ENCODE measurements at places on chromosomes 12 and 14.

GRCh38 chr12:61765926-61766325 lies 494.3 kb upstream of the USP15 start:
- DNase-seq, result no peak

DNA sequence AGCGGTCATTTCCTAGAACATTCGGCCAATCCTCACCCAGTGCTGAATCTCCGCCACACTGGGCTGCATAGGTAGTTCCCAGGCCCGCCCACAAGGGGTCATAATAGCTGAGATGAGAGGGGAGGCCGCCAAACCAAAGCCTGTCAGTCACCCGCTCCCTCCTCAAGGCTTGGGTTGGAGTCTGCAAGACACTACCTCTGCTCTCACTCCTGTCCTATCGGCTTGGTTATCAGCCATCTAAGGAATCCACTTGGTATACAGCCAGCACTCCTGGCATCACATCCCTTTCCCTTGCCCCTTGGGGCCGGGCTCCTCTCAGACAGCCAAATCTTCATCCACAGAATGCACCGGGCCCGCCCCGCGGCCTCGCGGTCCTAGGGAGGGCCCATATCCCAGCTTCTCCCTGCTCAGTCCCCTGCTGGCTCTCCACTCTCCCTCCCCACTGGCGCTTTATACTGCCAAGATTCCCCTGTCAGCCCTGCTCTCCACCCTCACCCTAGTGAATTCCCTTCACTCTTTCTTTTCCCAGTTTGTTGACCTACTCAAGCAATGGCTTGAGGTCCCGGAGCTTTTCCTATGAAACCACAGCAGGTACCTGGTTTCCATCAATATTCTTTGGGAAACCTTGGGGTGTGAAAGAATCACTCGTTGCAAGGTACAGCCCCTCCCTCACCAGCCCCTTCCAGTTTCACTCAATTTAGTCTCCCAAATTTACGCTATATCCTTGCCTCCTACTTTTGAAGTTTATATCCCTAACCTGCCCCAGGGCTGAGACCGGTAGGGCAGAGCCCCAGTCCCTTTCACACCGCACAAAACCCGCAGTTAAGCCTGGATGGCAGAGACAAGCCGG lies 1.4 kb downstream of the IFFO1 start:
- peak; percentile 54 for DNase-seq

- DNase-seq, result no peak
Observed at GRCh38 chr14:95500772-95501401, 15.6 kb downstream of the SYNE3 start.

DNA sequence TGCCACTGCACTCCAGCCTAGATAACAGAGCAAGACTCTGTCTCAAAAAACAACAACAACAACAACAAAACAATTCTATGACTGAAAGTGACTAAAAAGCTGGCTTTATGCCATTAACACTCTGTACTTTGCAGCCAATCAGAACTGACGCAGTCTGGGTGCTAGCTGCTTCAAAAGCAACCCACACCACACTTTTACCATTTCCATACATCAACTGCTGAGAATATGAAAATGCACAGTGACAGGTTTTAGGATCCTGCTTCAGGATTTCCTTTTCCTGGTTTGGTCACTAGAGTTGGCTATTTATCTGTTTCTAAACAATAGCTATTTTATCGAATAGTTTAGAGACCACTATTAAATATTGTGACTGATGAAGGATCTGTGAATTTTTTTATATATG lies 23.1 kb upstream of the P2RX4 start:
- no peak for DNase-seq

DNA sequence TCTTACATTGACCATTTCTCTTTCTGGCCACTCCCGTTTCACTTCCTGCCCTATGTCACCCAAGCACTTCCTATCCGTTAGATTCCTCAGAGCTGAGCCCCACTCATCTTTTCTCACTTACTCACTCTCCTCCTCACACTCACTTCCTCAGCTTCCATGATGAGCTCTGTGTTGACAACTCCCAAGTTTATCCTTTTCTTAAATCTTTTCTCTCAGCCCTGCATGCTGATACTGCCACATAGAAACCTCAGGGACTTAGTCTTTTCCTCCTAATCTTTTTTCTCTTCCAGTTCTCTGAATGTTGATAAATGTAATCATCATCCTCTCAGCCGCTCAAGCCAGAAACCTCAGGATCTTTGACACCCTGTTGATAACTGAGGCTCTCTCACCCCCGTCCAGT lies 99.6 kb downstream of the ANO6 start:
- no peak for DNase-seq

DNA sequence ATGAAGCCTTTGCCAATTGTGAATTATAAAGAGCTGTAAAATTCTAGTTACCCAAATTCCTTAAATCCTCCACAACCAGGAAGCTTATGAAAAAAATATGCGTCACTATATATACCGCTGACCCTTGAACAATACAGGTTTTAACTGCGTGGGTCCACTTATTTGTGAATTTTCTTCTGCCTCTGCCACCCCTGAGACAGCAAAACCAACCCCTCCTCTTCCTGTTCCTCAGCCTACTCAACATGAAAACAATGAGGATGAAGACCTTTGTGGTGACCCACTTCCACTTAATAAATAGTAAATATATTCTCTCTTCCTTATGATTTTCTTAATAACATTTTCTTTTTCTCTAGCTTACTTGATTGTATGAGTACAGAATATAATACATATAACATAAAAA lies 42.2 kb downstream of the CMKLR1 start:
- no peak for DNase-seq

- DNase-seq, result no peak
Observed at GRCh38 chr14:104436047-104436591, 143.4 kb upstream of the C14orf180 start.

DNA sequence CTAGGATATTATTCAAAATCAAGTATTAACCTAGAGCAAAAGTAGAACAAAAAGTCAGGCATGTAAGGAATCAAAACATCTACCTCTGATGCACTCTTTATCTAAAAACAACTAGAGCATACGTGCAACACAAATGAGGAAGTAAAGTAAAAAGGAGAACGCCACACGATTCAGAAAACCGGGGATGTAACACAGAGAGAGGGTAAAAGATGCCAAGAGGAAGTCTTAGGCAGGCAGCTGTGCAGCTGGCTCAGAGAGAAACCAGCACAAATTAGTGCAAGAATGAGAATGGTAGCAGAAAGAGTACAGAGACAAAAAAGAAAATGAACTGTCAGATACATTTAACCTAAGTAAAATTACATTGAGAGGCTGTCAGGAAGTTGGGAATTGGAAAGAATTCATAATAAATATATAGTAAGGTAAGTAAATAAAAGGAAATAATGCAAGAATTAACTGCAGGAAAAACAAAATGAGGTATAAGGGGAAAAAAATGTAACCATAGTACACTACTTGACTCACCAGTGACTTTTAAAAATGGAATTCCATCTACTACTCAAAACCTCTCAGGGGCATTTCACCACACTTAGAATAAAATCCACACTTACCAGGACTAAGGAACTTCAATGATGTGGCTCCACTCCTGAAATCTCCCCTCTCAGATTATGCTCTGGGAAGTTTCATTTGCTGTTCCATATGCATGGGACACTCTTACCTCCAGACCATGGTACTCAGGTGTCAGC lies 17.1 kb downstream of the BCAT1 start:
- DNase-seq, result no peak

- no peak for DNase-seq
Observed at GRCh38 chr12:76830436-76830835, 48.4 kb downstream of the CSRP2 start.

- DNase-seq, result no peak
Observed at GRCh38 chr14:35223927-35224326, 68.3 kb upstream of the PSMA6 start.

GRCh38 chr14:92247341-92247740 lies 75.6 kb upstream of the SLC24A4 start:
- no peak for DNase-seq

GRCh38 chr14:21267431-21267845 lies 1.8 kb downstream of the HNRNPC start:
- DNase-seq, result no peak

- no peak for DNase-seq
Observed at GRCh38 chr12:131847456-131847855, 19.3 kb downstream of the MMP17 start.

- no peak for DNase-seq
Observed at GRCh38 chr14:68402525-68403101, 390.3 kb downstream of the ZFP36L1 start.

DNA sequence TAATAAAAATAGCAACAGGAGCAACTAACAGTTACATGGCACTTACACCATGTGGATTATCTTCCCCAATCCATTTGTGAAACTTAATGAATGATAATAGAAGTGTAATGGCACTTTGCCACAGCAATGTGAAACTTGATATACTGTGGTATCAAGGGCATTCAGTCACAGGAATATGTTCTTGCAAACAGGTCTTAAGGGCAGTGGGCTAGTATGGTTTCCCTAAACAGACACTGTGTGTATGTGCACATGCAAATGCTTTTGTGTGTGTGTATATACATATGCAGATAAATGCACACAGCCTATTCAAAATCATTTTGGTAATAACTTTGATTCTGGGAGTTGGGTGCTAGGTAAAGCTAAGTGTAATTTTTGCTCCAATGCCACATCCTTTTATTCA lies 26.2 kb upstream of the ARHGAP5 start:
- DNase-seq, result no peak

DNA sequence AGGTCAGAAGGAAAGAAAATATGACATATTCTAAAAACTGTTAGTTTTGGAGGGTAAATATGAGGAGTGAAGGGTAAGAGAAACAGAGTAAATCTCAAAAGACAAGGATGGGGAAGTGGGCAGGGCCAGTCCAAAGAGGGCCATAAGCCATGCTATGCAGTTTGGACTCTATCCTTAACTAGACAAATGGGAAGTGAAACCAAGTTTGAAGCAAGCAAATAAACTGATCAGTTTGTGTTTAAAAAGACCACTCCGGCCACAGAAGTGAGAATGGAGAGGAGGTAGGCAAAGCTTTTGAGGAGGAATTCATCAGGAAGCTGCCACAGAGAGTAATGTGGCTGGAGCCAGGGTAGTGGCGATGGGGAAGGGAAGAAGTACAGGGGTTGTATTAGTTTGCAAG lies 37.5 kb upstream of the DAAM1 start:
- DNase-seq, result no peak

DNA sequence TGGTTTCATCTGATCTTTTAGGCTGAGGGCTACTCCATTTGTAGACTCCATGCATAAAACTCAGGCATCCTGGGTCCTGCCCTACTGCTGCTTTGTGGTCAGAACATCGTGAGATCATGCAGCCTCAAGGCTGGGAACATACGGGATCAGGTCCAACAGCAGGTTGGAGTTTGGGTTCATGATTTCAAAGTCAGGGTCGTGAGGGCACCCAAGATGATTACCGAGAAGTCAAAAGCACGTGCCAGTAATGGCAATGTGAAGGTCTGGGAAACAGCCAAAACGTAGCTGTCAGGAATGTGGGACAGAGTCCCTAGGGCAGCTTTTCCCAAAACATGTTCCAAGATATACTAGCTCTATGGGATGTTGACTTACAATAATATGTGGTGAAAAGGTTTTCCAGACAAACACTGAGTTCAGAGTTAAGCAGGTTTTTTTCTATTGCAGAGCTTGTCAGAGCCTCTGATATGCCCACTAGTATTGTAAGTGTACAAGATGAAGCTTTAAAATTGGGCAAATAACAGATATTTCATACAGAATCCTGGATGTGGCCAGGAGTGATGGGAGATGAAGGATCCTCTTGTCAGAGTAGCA lies 130.3 kb upstream of the DNM1L start:
- DNase-seq, result no peak

DNA sequence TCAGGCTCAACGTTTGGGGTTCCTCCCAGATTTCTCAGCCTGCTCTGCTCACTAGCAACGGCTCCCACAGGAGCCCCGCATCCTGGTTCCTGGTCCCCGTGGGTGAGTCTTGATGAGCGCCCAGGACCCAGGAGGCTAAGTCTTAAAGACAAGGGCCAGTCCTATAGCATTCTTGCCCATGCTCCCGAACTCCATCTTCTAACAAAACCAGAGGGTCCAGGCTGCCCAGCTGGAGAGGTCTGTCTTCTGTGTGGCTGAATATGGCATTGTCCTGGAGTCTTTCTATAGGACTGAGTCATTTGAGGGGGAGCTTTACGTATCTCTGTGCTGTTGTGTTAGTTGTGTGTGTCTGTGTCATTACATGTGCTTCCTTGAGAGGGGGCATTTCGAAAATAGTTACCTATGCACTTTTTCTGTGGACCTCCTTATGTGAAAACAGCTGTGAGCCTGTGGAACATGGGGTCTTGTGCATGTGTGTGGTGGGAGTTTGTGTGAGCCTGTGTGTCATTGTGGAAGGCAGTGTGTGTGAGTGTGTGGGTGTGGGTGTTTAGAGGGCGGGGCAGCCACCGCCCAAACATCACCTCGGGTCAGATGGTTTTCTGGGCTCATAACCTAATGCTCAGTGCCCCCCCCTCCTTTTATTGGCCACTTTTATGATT lies 9.1 kb upstream of the TBX5 start:
- DNase-seq, result no peak

- DNase-seq, result no peak
Observed at GRCh38 chr12:47165934-47166333, 86.2 kb upstream of the AMIGO2 start.

DNA sequence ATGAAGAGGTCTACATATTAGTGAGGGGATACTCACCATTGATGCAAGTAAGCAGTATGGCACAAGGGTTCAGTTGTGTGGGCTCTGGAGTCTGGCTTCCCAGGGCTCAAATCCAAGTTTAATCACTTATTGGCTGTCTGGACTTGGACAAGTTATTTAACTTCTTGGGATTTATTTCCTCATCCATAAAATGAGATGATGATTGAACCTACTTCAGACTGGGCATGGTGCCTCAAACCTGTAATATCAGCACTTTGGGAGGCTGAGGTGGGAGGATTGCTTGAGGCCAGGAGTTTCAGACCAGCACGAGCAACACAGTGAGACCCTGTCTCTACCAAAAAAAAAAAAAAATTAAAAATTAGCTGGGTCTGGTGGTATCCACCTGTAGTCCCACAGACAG lies 67.9 kb downstream of the KCNK10 start:
- no peak for DNase-seq

- no peak for DNase-seq
Observed at GRCh38 chr12:53657041-53657440, 18.8 kb downstream of the ATP5MC2 start.

- no peak for DNase-seq
Observed at GRCh38 chr14:34174973-34175372, 224.1 kb upstream of the EGLN3 start.

DNA sequence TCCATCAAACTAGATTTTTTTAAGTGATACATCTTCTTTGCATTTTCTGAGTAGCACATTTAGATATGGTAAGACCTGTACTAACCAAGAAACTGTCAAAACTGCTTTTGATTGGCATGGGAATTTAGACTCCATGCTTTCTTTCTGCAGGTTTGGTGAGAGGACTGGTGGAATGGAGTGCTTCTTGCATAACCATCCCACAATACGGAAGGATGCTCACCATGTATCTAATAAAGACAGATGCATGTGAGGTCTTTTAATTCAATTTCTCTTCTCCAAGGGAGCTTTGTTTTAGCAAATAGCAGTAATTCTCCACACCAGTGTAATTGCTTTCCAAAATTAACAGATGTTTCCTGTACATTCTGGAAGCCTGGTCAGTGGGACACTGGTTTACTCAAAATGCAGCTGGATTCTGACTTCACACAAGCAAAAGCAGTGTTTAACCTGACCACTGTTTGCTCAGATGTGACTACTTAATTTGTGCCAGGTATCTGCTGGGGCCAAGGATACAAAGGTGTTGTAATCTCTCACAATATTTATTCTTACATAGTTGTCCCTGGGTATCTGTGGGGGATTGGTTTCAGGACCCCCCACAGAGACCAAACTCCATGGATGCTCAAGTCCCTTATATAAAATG lies 26.1 kb downstream of the FGD6 start:
- DNase-seq, result no peak

GRCh38 chr14:39033371-39033770 lies 69.7 kb downstream of the SEC23A start:
- no peak for DNase-seq

GRCh38 chr12:19129486-19130223 lies at the start of gene PLEKHA5:
TSS of gene PLEKHA5 (plus strand) at chr12:19129733. CDS start at chr12:19129800, 67 bp downstream.
- no peak for DNase-seq

All from activated CD8-positive, alpha-beta memory T cell treated with anti-CD3 and anti-CD28 coated beads for 1 hour (primary cell).